ENCODE measurements at places on chromosomes 13 and 19.

GRCh38 chr19:14477418-14478112 lies 2.4 kb upstream of the PTGER1 start:
- DNase-seq = no peak

- no peak for DNase-seq
Observed at GRCh38 chr19:18074192-18074591, 12.5 kb downstream of the IL12RB1 start.

DNA sequence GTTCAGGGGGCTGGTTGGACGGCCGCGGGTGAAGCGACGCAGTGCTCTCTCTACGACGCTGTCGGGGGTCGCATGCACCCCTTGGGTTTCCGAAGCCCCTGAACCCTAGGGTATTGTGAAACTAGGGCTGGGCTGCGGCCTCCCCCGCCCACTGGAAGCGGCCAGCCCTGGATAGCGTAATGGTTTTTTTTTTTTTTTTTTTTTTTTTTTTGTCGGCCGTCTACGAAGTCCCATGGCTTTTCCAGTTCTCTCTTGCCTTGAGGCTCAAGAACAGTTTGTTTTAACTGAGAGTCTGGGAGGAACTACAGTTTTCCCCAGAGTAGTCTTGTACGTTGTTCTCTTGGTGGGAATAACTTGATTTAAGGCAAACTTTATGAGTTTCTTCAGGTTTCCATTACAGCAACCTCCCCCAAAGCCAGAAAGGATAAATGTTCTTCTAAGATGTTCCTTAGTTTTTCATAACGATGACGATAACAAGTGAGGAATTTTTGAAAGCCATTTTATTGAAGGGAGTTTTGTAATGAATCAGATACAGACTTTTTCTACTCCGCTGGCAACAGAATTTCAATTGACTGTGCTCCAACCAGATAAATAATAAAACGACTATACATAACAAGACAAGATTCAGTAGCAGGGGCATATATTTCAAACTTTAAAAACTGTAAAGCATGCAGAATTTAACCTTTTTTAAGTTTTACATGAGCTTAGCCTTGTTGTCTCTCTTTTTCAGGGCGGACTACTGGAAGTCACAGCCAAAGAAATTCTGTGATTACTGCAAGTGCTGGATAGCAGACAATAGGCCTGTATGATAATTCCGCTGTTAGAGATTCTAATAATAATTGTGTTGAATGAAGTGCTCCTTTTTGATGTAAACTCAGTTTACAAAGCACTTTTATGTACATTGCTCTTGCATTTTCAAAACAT lies 867 bp downstream of the WBP4 start:
- DNase-seq = no peak

DNA sequence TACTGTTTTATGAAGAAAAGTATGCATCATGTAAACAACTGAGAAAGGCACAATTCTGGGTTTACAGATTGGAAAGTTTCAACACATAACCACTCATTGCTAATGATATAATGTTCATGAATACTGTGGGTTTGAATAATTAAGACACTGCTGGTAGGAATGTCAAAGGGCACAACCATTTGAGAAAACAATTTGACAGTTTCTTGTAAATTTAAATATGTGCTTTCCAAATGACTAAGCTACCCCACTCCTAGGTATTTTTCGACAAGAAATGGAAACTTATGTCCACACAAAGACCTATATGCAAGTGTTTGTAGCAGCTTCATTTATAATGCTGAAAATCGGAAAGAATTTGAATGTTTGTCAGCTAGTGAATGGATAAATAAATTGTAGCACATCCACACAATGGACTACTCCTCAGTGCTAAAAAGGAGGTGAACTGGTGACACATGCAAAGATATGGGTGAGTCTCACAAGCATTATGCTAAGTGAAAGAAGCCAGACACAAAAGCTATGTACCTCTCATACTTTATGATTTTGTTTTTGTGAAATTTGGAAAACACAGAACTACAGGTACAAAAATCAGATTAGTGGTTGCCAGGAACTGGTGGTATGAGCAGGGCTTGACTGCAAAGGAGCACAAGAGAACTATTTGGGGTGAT lies 44.8 kb upstream of the FLT1 start:
- DNase-seq = no peak

DNA sequence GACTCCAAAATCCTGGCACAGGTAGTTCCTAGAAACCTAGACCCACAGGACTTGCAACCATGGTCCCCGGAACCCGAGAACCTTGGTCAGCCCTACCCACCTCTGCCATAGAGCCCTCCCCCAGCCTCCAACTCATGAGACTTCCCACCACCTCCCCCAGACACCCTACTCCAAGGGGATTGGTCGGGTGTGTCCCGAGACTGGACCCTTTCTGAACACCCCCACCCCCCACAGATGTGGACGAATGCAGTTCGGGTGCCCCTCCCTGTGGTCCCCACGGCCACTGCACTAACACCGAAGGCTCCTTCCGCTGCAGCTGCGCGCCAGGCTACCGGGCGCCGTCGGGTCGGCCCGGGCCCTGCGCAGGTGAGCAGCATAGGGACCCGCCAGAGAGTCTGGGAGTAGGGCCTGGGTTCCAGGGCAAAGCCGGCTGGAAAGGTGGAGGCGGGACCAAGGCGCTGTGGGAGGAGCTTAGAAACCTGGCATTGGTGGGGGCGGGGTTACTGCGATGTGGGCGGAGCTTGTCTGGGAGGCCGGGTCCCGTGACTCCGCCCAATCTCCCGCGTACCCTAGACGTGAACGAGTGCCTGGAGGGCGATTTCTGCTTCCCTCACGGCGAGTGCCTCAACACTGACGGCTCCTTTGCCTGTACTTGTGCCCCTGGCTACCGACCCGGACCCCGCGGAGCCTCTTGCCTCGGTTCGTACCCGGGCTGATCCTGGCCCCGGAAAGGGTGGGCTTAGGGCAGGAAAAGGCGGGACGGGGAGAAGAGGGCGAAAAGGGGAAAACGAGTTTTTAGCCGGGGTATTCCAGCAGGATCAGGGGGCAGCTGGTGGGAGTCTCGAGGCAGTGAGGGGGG lies 11.9 kb downstream of the LTBP4 start:
- peak; percentile 70 for DNase-seq

- peak; percentile 18 for DNase-seq
Observed at GRCh38 chr19:2983351-2984214, 6.2 kb downstream of the TLE6 start.

DNA sequence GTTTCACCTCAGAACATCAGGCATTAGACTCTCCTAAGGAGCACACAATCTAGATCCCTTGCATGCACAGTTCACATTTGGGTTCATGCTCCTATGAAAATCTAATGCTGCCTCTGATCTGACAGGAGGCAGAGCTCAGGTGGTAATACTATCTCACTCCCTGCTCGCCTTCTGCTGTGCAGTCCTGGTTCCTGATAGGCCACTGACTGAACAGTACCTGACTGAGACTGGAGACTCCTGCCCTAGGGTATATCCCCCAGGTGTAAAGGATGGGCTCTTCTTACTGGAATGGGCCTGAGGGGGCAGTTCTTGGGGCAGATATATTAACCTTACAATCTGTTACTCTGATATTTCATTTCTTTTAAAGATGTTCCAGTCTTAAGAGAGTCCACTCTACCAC lies 6.3 kb downstream of the OBI1 start:
- no peak for DNase-seq

- peak; percentile 74 for DNase-seq
Observed at GRCh38 chr19:13093407-13094105, 9.1 kb downstream of the LYL1 start.

GRCh38 chr13:77533875-77534788 lies 1.4 kb upstream of the SCEL start:
- no peak for DNase-seq

DNA sequence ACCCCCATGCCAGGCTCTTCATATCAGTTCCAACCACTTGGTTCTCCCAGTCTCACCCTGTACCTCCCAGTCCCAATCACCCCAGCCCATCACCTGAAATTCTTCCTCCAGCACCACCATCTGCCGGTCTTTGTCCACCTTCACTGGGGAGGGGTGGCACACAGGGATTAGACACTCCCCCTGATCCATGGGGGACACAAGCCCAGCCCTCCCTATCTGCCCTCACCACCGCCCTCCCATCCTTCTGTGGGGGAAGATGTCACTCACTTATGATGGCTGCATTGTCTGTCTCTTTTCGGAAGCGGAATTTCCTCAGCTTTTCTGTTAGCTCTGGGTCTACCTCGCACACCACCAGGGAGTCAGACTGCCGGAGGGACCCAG lies 685 bp downstream of the GMFG start:
- peak; percentile 16 for DNase-seq

- DNase-seq = no peak
Observed at GRCh38 chr13:36639610-36640009, 34.2 kb upstream of the SERTM1 start.

- no peak for DNase-seq
Observed at GRCh38 chr19:46069806-46070341, 29.1 kb upstream of the IGFL4 start.

- peak; percentile 51 for DNase-seq
Observed at GRCh38 chr13:46605825-46606554, 53.0 kb downstream of the LRCH1 start.

- no peak for DNase-seq
Observed at GRCh38 chr13:99385161-99385560, 78.0 kb upstream of the GPR183 start.

GRCh38 chr19:4500841-4501591 lies 17.3 kb downstream of the PLIN4 start:
- DNase-seq = no peak

GRCh38 chr13:73171926-73172325 lies 113.1 kb downstream of the KLF5 start:
- DNase-seq = no peak

- no peak for DNase-seq
Observed at GRCh38 chr19:33690378-33691029, 68.8 kb downstream of the CHST8 start.

- DNase-seq = no peak
Observed at GRCh38 chr19:19752760-19753403, 20.0 kb upstream of the ZNF14 start.

DNA sequence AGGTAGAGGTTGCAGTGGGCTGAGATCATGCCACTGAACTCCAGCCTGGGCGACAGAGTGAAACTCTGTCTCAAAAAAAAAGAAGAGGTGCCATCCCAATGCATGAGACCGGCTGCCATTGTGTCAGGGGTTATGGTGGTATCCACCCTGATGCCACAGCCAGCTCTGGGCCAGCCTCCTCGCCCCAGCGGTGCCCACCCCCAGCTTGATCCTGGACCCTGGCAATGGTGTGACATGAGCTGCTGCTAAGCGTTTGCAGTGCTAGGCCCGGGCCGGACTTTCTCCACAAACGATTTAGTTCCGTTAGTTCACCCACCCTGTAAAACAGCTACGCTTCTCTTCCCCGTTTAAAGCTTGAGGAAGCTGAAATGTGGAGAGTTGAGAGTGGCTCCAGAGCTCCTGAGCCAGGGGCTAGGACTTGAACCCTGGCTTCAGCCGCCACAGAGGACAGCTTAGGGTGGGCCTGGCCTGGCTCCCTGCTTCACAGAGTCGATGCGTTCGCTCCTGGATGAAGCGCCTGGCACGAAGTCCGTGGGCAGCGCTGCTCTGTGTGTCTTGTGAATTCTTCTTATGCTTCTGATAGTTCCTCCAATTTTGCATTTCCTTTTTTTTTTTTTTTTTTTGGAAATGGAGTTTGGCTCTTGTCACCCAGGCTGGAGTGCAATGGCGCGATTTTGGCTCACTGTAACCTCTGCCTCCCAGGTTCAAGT lies 25.5 kb downstream of the NKPD1 start:
- DNase-seq = no peak

DNA sequence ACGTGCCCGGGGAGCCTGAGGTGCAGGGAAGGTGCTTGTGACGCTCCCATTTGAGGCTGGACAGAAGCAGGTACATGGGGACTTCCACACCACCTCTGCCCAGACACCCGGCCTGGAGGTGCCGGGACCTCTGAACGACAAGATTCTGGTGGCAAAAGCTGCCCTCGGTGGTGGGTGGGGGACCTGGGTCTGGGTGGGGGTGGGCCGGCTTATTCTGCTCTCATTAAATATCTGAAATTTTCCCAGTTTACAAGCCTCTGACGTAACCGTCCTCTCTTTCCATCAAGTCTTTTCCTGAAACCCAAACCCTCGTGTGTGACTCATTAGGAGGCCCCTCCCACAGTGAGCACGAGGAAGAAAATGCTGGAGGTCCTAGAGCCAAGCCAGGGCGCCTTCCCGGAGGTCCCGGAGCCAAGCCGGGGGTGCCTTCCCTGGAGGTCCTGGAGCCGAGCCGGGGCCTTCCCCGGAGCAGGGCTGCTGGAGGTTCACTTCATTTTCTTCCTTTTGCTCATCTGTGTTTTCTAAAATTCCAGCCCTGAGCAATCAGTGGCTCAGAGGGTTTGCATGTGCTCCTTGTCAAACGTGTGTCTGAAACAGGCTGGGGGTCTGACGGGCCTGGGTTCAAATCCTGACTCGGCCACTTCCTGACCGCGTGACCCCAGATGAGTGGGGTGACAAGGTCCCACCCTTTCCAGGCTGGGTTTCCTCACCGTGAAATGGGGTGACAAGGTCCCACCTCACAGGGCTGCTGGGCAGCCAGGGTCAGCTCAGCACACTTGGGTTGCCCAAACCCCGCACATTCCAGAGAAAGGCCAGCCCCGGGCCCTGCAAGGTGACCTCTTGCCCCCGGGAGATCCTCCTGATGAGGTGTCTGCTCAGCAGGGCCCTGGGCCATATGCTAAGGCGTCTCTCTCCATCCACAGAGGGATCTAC lies 10.0 kb downstream of the CFD start:
- DNase-seq = no peak

DNA sequence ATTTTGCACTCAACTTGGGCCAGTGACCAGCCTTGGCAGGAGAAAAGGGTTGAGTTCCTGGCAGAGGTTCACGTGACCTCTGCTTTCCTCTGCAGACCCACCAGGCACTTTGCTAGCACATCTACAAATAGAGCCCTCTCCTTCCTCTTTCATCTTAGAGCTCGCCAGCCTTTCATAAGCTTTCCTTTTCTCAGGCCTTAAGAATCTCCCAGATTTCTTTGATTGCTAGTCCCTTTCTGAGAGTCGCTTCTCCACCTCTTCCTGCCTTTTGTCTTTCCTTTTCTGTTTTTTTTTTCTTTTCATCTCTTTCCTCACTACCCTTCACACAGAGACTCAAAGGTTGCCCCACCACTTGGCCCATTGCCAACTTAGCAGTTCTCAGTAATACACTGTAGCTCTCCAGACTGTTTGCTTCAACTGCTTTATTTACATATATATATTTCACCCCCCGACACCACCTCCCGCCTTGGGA lies 375.7 kb upstream of the SPRY2 start:
- DNase-seq = no peak

- DNase-seq = no peak
Observed at GRCh38 chr13:98575009-98575903, 1.7 kb downstream of the STK24 start.

GRCh38 chr19:6269101-6269886 lies 10.5 kb downstream of the MLLT1 start:
- no peak for DNase-seq

DNA sequence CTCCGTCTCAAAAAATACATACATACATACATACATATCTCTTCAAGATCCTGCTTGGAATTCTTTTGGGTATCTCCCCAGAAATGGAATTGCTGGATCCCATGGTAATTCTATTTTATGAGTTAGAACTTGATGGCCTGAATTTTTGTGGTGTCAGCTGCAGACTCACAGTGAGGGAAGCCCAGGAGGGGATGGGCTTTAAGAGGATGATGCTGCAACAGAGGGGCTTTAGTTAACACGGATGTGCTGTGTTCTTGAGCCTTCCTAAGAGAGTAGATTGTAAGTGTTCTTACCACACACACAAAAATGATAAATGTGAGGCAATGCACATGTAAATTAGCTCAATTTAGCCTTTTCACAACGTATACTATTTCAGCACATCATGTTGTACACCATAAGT lies 31.8 kb downstream of the CACNG6 start:
- no peak for DNase-seq

- DNase-seq = no peak
Observed at GRCh38 chr13:20006206-20006605, 47.7 kb downstream of the ZMYM2 start.
